Stimulated activated CD8-positive, alpha-beta memory T cell treated with anti-CD3 and anti-CD28 coated beads, Interleukin-7, amount 100 ng/mL, for 1 hour (primary cell): ENCODE measurements at places on chromosomes 7 and 10.

GRCh38 chr10:78165617-78166016 is 132.0 kb downstream of the RPS24 start:
- no peak for DNase-seq

GRCh38 chr7:16791905-16792698 is 12.7 kb downstream of the AGR2 start:
- DNase-seq: no peak

GRCh38 chr7:122750389-122750788 is 47.7 kb upstream of the RNF148 start:
- no peak for DNase-seq

DNA sequence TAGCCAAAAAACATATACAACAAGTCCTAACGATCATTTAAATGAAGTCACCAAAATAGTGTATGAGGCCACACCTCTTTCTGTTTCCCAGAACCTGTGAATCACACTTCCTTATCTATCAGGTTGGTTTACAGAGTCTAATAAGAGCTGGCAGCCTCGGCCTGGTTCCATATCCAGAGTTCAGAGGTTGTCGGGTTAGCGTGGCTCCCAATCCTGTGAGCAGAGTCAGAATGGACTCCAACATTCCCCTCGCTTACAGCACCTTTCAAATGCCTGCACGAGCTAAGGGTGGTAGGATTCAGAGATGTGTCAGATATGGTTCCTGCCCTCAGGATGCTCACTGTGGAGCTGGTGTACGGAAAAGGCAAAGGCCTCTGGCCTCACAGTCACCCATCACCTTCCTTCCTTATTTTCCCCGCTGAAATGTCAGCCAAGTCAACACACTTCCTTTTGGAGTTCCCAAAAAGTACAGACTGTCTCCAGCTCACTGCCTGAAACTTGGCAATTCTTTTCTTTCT is 6.0 kb downstream of the IL15RA start:
- no peak for DNase-seq

GRCh38 chr10:75347186-75347585 is 54.4 kb downstream of the ZNF503 start:
- DNase-seq: no peak

GRCh38 chr7:120097020-120097419 is 176.0 kb upstream of the KCND2 start:
- DNase-seq: no peak

DNA sequence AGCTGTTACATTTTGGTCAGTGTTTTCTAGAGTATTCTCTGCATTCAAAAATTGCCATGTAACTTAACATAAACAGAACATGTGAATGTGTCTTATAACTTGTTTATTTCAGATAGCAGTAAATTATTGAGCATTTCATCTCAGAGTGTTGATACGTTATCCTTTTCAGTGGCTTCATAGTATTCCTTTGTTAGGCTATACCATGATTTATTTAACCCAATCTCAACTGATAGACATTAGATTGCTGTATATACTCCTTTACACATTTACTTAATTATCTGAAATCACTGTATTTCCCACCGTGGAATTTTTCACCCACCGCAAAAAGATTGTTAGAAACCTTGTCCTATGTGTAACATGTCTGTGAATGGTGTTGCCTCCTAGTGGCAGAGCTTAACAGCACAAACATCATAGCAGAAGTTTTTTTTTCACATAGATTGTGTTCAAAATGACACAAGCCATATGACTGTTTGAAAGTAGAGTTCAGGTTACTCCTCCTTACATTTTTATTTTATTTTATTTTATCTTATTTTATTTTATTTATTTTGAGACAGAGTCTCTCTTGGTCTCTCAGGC is 21.4 kb downstream of the SLF2 start:
- no peak for DNase-seq

- no peak for DNase-seq
These were observed 3.7 kb upstream of the SLC16A9 start for GRCh38 chr10:59713196-59713821.

GRCh38 chr10:63689768-63690167 is 168.6 kb downstream of the REEP3 start:
- no peak for DNase-seq

DNA sequence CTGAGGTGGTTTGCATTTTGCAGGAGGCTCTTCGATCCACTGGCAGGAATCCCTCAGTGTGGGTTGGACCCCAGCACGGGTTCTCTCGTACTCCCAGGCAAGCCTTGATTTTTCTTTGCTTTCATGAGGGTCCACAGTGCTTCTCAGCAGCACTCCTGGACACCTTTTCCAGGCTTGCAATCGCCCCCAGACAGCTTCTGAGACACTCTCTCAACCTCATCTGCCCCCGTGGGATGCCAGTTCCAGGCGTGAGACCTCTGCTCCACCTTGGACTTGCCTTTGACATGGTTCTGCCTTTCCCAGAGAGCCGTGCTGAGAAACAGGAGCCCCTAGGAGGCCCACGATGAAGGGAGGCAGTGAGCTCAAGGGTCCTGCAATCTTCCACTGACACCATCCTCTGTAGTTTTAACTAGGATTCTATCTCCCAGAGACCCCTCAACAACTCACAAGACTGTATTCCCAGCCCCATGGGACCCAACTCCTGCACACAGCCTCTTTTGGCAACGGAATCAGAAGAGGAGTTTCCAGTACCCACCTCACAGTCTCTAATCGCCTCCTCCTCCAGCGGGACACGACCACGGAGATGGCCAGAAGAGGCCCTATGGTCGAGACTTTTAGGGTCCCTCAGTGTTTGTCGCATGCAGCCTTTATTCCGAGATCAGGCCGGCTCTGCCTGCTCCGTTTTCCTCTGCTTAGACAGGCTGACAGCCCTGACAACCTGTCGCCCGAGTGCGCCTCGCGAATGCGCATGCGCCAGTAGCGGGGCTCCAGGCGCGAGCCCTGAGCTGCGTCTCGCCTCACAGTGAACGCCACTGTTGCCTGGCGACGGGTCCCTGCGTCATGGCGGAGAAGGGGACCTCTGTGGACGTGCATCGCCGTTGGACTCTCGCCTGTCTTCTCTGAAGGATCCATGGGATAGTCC is 26.0 kb upstream of the ZNF273 start:
- peak; percentile 30 for DNase-seq

- DNase-seq: no peak
These were observed 5.7 kb downstream of the TMEM243 start for GRCh38 chr7:87213811-87214210.

DNA sequence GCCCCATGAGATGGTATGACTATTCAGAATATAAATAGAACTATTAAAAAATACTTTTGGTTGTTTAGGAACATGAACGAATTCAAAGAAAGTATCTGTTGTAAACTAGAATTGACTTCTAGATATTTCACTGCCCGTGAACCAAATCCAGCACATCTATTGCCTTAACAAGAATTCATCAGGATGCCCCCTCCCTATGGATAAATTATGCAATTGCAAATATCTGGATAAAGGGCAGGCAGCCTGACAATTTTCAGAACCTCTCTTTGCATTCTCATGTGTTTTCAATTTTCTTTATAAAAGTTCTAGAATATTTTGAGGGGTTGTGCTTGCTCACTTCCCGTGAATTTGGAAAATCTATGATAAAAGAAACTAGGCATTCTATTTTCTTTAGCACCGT is 822.1 kb upstream of the SORCS1 start:
- DNase-seq: no peak

DNA sequence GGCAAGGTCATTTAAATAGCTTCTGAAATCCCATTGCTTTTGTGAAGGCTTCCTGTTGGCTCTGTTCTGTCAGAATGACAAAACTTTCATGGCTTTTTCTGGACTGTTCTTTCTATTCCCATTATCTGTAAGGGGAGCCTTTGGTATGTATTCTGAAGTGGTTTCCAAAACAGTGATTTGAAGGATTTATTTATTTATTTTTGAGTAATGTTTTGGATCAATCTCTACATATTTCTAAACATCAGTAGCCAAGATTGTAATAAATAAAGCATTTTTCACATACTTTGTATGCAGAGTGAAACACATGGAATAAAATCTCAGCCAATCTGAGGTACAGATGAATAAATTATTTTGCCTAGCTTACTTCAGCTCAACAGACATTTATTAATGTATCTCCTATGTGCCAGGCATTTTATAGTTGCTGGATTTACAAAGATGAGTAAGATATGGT is 121.1 kb downstream of the BBS9 start:
- no peak for DNase-seq

GRCh38 chr10:458421-458851 is 231.0 kb downstream of the DIP2C start:
- no peak for DNase-seq

DNA sequence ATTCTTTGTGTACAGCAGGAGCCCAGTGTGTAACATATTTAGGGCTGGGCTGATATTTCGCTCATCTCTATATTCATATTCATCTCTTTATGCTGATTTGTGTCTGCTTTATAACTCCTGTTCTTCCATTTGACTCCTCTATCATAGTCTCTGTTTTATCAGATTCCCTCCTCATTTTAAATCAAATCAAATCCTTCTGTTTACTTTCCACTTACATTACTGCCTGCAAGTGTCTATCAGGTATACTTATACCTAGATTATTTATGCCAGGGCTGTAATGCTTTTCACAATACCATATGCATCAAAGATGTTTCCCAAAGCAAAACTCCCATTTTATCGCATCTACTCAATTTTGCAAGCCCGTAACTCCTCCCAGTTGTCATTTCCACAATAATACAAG is 990.7 kb downstream of the SORCS1 start:
- no peak for DNase-seq

- no peak for DNase-seq
These were observed 206.7 kb upstream of the PLXNA4 start for GRCh38 chr7:132782777-132783640.

DNA sequence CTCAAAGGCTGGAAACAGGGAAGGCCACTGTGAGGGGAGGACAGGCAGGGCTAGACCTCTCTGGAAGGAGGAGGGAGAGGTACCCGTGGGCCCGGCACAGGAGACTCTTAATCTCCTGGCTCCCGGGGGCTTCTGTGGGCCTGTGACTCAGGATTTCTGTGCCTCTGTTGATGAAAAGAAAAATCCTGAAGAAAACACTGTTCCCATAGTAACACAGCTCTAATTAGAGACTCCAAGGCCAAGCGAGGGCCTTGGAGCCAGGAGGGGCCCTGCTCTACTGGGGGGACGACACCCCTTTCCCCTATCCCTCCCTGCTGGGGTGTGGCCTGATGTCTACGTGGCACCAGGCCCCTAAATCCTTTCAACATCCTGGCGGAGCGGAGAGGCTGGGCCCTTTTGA is 174.1 kb upstream of the TNRC18 start:
- no peak for DNase-seq

DNA sequence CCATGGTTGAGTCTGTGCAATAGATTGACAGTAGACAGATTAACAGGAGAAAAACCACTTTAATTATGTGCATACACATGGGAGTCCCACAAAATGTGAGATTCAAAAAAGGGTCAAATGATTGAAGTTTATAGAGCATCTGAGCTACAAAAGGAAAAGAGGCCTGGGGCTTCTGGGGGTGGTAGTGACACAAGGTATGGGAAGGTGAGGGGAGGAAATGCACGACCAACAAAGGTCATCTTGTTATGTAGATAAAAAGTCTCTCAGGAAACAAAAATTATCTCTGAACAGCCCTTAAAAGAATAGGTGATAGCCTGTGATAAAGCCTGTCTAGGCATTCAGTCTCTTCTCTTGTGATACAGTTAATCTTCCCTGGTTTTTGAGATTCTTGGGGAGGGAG is 141.7 kb downstream of the SEC23IP start:
- no peak for DNase-seq

DNA sequence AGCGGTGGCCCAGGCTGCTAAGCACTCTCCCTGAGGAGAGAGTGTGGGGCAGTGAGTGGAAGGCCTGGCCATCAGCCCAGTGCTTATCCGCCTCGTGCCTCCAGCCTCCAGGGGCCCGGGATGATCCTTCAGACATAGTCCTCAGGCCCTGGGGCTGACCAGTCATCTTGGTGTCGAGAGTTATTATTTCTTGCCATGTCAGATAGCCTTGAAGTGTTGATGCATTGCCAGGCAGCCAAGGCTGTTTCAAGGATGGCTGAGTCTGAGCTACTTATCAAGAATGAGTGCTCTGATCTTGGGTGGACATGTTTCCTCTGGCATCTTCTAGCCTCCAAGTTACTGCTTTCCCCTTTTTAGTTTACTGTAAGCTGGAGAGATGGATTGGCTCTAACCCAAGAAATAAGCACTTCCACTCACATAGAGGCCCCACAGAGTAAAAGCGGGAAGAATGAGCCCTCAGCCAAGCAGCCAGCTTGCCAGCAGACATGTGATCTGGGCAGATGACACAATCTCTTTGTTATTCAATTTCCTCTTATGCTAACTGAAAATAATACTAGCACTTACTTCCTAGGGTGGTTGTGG is 136.5 kb upstream of the NAMPT start:
- DNase-seq: no peak

- no peak for DNase-seq
These were observed 77.3 kb upstream of the RPA3 start for GRCh38 chr7:7795630-7796121.

DNA sequence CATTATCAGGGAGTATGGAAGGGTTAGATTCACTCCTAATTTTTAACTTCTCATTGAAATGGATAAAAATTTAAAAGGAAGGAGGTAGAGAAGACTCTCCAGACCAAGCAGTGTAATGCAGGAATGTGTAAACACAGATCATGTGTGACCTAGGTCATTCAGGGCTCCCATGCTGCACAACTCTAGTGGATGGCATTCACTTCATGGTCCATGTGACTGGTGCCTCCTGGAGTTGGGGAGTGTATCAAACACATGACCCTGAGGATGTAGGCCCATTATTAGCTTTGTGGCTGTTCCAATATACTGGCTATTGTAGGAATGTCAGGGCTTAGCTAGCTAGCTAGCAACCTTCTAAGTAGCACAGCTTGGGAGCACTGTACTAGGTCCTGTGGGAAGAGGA is 109.9 kb downstream of the SLC25A13 start:
- no peak for DNase-seq

GRCh38 chr7:68813551-68814080 is 784.7 kb upstream of the AUTS2 start:
- DNase-seq: no peak

GRCh38 chr7:2689951-2690705 is 2.1 kb downstream of the AMZ1 start:
- DNase-seq: no peak
